Fibroblast of villous mesenchyme (primary cell): ENCODE measurements at places on chromosomes 2 and 18. TPM values are rescaled to one million over a fixed set of nuclear protein-coding genes. Genes with fewer than 3 reads are reported as not detected.

The SKA1 gene
- 9.0 and 13.4 TPM in 2 replicates for total RNA-seq

The RBM44 gene
- 0.43 and 0.97 TPM in 2 replicates for total RNA-seq

The EFR3B gene
- under 0.01 TPM in 2 replicates for total RNA-seq

The MRPS5 gene
- 30.0 and 32.0 TPM in 2 replicates for total RNA-seq

The CRACDL gene
- not detected in 2 replicates for total RNA-seq

The CHRNG gene
- not detected in 2 replicates for total RNA-seq

The PCARE gene
- total RNA-seq: not detected in 2 replicates

The COL4A3 gene
- total RNA-seq: under 0.01 TPM in 2 replicates

The MARCHF4 gene
- total RNA-seq: 5.2 and 10.8 TPM in 2 replicates

The VWA3B gene
- not detected in 2 replicates for total RNA-seq

The KIAA2012 gene
- total RNA-seq: under 0.01 TPM in 2 replicates
